ENCODE measurements at places on chromosomes 1 and 21.
A peak's percentile ranks its signal among the peaks of the same experiment; 100 is the strongest.

- no peak for DNase-seq
These were observed 43.9 kb downstream of the TGFBR3 start for GRCh38 chr1:91842056-91842455.

DNA sequence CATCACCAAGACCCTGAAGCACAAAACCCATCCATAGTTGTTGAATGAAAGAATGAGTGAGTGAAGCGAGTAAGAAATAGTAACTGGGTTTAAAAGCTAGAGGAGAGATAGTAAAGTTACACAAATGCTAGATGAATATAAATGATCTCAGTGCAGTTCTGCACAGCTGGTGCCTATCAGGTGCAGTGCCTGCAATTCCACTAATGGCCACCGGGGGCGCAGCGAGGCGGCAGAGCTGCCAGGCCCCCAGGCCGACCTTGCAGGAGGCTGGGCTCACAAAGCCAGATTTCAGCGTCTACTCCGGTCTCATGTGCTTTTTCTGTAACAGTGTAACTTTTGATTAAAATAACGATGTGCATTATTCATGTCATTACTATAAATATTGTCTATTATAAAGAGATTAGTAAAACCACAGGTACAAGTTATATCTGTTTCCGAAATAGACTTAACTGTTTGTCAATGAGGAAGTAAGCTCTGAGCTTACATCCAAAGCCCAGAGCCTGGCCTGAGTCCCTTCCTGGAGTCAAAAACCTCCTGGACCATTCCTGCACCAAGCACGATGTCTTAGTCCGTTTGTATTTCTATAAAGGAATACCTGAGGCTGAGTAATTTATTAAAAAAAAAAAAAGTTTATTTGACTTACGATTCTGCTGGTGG, 477.6 kb downstream of the NPHP4 start:
- peak; percentile 58 for DNase-seq

- peak; percentile 55 for DNase-seq
These were observed 413 bp downstream of the EFCAB7 start for GRCh38 chr1:63523738-63524137.

GRCh38 chr1:229229137-229229720, 41.7 kb upstream of the RAB4A start:
- DNase-seq: peak; percentile 41

DNA sequence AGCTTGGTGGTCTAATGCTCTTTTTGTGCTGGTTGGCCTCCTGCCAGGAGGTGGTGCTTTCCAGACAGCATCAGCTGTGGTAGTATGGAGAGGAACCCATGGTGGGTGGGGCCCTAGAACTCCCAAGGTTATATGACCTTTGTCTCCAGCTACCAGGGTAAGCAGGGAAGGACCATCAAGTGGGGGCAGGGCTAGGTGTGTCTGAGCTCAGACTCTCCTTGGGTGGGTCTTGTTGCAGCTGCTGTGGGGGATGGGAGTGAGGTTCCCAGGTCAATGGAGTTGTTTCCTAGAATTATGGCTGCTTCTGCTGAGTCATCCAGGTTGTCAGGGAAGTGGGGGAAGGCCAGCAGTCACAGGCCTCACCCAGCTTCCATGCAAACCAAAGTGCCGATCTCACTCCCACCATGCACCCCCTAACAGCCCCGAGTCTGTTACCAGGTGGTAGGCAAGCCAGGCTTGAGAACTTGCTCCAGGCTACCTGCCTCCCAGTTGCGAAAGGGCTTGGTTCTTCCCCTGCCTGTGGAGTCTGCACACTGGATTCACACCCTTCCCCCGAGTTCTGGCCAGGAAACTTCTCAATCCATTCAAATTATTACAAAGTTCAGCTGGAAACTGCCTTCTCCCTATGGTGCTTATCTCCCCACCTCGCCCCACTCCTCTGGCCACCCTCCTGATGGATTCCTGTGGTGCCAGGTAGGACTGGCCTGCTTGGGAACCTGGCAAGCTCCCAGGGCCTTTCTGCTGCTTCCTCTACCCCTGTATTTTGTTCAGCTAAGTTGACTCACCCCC, 37.8 kb downstream of the DRAM2 start:
- DNase-seq: no peak

DNA sequence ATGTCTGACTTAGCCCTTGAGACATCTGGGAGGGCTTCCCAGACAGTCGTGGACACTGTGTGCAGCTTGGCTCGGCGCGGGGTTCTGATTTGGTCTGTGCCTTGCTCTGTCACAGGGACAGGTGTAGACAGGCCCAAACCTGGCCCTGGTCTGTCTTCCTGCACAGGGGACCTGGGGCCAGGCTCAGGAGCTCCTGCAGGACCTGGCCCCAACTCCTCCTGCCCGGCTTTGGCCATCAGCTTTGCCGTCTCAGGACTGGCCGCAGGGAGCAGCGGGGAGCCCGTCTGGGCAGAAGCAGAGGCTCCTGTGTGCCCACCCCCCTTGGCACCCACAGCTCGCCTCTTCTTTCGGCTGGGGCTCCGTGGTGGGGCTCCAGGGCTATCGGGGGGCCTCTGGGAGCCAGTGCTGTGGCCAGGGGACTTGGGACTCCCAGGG, 1.7 kb downstream of the PERM1 start:
- no peak for DNase-seq

DNA sequence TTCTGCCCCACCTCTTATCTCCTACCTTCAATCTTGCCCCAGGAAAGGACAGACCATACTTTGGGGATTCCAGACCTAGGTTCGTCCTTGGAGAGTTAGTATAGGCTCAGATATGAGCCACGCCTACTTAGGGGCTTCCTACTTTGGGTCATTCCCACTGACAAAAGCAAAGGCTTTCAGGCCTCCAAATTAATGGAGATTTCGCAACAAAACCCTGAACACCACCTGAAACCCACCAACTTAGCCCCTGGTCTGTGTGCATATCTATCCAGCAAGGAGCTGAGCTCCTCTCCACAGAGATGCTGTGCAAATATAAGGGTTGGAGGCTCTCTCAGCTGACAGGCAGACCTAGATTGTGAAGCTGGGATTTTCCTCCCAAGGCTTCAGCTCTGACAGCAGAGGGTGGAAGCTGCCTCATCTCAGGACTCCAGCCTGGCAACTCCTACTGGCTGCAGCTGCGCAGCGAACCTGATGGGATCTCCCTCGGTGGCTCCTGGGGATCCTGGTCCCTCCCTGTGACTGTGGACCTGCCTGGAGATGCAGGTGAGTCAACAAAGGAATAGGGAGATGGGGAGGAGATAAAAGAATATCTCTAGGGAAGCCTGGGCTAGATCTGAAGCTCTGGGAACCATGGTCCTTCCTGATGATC, 2.1 kb downstream of the MPL start:
- no peak for DNase-seq

DNA sequence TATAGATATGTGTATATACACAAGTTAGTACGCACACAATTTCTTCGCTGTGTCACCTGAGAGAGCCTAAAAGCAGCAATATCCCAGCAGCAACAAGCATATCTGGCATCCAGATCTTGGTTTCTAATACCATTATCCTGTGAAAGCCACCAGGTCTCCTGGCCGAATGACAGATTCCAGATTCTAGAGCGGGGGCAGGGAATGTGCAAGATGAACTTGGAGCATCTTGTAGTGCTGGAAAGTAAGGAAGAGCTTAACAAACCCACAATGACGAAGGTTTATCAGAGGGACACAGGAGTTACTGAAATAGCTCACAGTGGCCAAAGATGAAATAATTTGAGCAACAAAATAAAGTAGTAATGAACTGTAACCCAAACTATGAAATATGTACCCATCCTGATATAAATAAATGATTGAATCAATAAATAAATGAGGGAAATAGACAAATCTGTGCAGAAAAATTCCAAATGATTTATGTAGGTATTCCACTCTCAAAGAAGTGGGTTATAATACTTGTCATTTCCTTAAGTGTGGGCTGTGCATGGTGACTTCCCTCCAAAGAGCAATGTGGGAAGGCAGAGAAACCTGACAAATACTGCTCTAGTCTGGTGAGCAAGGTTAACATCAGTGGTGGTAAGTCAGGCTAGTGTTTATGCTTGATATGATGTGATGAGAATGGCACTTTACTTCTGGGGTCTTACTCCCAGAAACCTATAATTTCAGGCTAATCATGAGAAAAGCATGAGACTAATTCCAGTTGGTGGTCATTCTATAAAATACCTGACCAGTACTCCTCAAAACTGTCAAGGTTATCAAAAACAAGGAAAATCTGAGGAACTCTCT, 67.9 kb downstream of the LRRC8D start:
- DNase-seq: no peak

GRCh38 chr1:111938536-111938935, 50.9 kb downstream of the KCND3 start:
- DNase-seq: no peak

GRCh38 chr1:9675393-9675792, 23.9 kb downstream of the PIK3CD start:
- no peak for DNase-seq

GRCh38 chr1:46204406-46204742, 1.2 kb downstream of the LURAP1 start:
- DNase-seq: no peak

GRCh38 chr1:162701286-162701685, 69.0 kb downstream of the DDR2 start:
- no peak for DNase-seq

DNA sequence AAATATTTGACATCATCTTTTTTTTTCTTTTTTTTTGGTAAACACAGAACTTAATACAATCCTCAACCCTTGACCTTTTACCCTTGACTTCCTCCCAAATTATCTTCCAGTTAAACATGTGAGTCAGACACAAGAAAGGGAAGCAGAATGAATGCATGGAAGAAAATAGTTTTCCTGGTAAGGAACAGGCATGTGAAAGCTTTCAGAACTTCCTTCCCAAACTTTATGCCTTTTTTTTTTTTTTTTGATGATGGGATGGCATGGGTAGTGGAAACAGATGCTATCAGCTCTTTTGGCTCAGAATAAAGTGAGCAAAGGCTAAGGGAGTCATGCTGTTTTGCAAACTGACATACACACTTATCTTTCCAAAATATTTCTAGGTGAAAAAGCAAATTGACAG, 1079.1 kb downstream of the TTLL7 start:
- DNase-seq: no peak

- no peak for DNase-seq
These were observed 44.9 kb upstream of the ADAR start for GRCh38 chr1:154652893-154653292.

DNA sequence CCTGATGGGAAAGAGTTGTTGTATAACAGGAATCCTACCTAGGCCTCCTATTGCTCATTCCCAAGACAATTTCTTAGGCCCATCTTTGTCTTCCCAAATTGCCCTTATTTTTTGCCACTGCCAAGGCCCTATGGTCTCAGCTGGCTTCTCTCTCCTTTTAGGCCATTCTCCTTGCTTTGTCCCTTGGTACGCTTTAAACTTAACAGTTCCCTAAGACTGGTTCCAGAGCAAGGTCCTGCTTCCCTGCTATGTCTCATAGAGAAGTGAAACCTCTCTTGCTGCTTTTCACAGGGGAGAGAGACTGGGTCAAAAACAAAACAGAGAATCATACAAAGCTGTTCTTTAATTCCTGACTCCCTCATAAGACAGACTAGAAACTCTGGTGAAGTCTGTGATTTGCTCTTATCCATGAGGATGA, 77.1 kb downstream of the XCL2 start:
- DNase-seq: no peak

- DNase-seq: no peak
These were observed 25.8 kb downstream of the DESI2 start for GRCh38 chr1:244678697-244679096.

DNA sequence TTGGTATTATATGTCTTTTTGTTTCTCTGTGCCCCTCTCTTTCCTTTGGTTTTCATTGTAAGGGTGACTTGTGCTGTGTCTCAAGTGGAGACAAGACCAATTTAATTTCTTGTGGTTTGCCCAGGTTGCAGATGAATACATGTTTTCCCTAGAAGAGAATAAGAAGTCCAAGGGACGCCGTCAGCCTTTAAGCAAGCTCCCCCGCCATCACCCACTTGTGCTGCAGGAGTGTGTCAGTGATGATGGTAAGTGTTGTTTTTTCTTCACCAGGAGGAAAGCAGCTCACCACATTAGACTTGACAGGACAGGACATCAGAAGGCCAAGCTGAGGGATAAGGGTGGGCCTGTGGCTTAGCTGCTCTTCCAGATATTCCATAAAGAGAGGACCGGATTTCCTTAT, 23.8 kb upstream of the ST3GAL3 start:
- DNase-seq: no peak

GRCh38 chr1:9444532-9444931, 94.7 kb upstream of the SLC25A33 start:
- DNase-seq: no peak

DNA sequence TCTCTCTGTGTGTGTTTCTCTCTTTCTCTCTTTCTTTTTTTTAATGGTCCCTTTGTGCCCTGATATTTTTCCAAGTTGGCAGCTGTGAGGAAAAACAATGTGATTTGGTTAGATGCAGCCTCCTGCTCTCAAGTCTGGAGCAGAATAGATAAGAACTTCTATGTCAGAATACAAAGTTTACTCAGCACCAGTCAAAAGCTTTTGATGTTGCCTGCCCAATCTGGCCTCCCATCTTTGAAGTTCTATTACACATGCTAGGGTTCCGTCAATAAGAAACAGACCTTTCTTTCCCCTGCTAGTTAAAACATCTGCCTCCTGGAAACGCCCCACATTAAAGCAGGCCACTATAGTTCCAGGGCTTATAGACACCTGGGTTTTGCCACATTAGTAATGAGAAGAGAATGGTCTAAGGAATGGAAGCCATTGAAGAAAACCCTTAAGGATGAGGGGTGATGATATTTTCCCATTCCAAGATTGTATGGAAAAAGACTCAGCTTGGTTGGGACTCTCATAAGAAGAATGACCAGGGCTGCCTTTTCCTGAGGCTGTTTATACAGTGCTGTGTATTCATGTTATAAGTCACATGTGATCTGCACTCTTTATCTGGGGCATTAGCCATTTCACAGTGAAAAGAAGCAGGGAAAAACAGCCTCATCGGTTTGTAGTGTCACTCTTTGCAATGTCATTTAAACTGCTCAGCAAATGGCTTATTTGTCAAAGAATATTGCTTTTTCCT, 414.7 kb upstream of the PROX1 start:
- DNase-seq: peak; percentile 26

GRCh38 chr1:234609691-234610042, 311 bp downstream of the IRF2BP2 start:
- no peak for DNase-seq

- no peak for DNase-seq
These were observed 147.4 kb upstream of the KRTAP19-8 start for GRCh38 chr21:31185663-31186062.

Data from NCI-H510A treated with DMSO at 0.1 percent for 48 hours (cell line).